ENCODE measurements at places on chromosomes 11 and 22. TPM values are rescaled to one million over a fixed set of nuclear protein-coding genes. Genes with fewer than 3 reads are reported as not detected.

GRCh38 chr11:66264914-66265313 lies 3.5 kb upstream of the RAB1B start:
- no peak for DNase-seq

GRCh38 chr11:2807025-2807681 lies 78.4 kb downstream of the CDKN1C start:
- DNase-seq, result no peak

DNA sequence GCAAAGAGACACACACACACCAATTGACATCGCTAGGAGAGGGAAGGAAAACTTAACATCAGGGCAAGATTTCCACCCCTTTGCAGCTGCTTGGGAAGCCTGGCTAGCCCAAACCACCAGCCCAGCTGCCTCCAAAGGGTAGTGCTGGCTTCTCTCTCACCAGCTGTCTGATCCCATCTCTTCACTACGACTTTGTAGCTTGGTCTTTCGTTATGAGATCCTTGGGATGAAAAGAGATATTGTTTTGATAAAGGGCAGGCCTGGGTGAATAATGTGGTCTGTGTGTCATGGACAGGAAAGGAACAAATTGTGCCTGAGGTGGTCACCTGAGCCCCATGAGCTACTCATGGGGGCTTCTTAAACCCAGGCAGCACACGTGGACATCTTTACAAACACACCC lies 101.9 kb downstream of the ARL14EP start:
- no peak for DNase-seq

- no peak for DNase-seq
These were observed 1.2 kb downstream of the EPS8L2 start for GRCh38 chr11:706957-707816.

DNA sequence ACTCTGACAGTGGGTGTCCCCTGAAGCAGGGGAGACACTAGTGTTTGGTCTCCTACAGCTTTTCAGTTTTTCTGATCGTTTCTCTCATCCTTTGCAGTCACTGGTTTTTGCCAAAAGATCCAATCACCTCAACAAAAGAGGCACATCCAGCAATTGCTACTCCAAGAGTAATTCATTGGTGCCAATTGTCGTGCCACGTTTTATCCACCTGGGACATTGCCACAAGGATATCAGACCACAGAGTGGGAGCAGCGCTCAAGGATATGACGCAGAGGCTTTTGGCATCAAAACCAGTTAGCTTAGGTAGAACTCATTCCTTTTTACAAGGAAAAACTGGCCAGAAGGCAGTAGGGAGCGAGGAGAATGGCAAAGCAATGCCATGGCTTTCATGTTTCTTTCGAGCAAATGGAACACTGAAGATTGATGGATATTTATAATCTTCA lies 40.9 kb upstream of the BLID start:
- DNase-seq, result no peak

DNA sequence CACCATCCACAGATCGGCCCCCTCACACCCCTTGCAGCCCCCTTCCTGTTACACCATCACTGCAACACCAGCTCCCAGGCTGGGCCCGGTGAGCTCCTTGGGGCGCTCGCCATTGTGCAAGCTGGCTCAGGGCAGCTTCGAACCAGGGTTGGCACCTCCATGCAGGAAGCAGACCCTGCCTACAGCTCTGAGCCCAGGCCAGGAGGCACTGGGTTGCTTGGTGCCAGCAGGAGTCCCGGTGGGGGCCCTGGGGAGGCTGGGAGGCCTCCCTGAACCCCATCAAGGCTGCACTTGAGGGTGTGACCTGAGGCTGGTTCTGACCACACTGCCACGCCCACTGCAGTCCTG lies 417.1 kb downstream of the CTTN start:
- DNase-seq, result no peak

DNA sequence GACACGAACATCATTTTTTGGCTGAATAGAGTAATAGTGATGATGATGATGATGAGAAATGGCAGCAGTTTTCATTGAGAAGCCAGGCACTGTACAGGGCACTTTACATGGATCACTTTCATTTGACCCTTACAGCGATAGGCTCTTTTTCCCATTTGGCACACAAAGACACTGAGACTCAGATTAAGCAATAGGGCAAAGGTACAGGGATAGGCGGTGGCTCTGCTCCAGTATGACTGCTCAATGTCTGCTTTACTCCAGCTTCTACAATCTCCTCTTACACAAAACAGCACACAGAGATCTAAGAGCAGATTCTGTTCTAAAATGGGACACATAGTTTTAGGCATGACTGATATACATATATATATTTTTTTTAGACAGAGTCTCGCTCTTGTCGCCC lies 40.6 kb downstream of the MPPED2 start:
- DNase-seq, result no peak

Gene ZNHIT2
- 3.6 TPM for total RNA-seq

DNA sequence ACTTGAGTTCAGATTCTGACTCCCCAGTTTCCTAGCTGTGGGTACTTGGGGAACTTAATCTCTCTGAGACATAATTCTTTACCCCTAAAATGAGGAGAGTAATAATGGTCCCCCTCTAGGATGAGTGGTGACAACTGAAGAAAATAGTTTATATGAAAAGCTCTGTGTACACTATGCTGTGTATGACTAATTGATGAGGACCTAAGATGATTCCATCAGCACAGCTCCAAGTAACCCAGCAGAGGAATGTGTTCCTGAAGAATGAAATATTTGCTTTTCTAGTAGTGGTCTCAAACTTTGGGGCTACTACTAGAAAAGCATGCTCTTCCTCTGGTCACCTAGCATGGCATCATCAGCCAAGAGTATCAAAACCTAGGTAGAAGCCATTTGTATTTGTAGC lies 217.3 kb upstream of the NARS2 start:
- no peak for DNase-seq

Gene CARNS1
- 0.18 TPM for total RNA-seq

GRCh38 chr11:14587258-14587657 lies 56.3 kb upstream of the PDE3B start:
- DNase-seq, result peak; percentile 41

DNA sequence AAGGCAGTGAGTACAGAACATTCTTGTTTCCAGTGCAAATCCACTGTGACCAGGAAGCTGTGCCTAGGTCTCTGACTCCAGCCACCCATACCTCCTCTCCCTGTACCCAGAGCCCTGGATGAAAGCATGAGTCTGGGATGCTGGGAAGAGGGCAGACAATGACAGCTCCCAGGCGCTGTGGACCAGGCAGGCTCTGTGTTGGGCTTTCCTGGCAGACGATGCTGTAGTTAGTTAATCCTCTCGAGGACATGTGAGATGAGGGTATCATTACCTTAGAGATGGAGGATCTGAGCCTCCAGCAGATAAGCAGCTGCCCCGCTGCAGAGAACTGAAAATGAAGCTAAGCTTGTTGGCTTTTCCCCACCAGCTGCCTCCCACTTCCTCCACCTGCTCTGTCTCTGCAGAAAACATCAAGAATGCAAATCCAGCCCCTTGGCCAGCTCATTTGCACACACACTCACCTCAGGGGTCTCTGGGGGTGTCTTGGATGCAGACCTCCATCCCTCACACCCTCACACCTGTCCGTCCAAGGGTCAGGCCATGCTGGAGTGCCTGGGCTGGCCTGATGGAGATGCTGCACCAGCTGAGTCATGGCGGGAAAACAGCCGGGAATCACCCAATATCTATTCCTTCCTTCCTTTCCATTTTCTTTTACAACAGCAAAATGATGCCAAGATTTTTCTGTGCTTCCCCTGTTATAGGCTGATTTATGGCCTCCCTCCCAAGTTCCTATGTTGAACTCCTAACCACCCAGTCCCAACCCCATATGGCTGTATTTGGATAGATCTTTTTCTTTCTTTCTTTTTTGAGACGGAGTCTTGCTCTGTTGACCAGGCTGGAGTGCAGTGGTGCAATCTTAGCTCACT lies 94.9 kb upstream of the SEPTIN5 start:
- no peak for DNase-seq
